Stimulated activated CD4-positive, alpha-beta T cell treated with anti-CD3 and anti-CD28 coated beads, Interleukin-4, amount 100 ng/mL, for 1 hour (primary cell): ENCODE measurements at places on chromosomes 7 and 10.

DNA sequence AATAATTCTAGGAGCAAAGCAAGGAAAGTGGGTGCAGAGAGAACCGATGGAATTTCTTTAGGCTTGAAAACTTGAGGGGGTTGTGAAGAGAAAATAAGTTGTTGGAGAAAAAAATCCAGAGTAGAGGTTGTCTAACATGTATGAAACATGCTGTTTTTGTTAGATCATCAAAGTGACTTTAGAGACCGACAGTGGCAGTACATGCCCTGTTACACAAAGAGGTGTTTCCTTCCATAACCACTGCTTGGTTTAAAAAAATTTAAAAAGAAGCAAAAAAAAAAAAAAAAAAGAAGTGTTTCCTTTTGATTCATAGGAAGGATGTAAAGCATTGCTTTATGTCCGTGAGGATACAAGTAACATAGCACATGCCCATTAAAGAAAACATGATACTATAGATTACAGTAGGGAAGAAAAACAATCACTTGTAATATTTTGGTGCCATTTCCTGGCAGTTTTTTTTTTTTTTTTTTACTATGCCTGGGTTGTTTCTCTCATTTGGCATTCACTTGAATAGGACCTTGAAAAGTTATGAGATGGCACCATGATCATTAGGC lies 6.1 kb downstream of the ENTPD1 start:
- no peak for DNase-seq

DNA sequence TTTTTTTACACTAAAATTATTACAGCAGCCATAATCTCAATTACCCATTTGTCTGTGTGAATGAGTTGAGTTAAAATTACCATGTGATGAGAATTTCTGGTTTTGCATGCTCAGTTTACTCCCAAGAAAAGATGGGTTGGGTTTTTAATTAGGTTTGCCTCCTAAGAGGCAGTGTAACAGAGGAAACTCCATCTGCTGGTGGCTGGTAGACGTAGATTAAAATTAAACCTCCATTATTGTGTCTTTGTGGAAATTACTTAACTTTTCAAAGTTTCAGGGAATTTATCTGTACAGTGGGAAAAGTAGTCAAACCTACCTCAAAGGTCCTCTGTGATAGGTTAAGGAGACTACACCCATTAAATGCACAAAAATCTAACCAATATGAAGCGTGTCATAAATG lies 954.2 kb downstream of the PCDH15 start:
- DNase-seq: no peak

DNA sequence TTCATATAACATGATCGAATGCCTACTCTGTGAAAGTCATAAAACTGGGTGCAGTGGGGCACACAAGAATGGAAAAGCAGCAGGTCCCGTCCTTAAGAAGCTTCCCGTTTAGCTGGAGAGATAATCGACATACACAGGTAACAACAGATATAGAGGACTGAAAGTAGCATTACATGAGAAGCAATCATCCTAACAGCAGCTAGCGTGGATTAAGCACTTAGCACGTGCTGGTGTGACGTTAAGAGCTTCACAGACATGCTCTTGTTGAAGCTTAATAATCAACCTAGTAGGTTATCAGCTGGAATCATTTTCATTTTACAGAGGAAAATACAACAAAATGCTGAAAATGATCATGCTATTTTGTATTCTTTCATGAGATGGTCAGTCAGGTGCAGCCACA lies 184.8 kb downstream of the GPAM start:
- DNase-seq: no peak

- DNase-seq: no peak
Measured at GRCh38 chr7:15175152-15175551, 272.6 kb upstream of the DGKB start.

- no peak for DNase-seq
Measured at GRCh38 chr10:69657430-69657829, 27.4 kb downstream of the FAM241B start.
